Muscle of leg (tissue), 16 donors: ENCODE measurements at places on chromosomes 7 and 10. TPM values are rescaled to one million over a fixed set of nuclear protein-coding genes. Genes with fewer than 3 reads are reported as not detected.

The CNNM1 gene
- total RNA-seq: 0.04 TPM

DNA sequence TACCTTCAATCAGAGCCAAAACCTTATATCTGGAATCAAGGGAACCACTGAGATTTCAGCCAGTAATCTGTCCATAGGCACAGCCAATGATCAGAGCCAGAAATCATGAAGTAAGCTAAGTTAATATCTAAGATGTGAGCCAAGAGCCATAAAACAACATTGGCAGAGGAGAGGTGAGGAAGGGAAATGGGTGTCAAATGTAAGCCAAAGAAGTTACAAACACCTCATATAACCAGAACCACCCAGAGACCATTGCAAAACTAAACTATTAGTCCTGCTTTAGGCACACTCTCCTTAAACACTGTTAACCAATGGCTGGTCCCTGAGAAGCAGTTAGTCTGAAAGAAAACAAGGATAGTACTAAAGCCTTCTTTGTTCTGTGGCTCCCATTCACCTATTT is 173.1 kb downstream of the HPSE2 start:
- no peaks in the 10 kb centered on the region for H3K36me3 ChIP-seq
- no peaks in the 10 kb centered on the region for H3K27me3 ChIP-seq
- no peaks in the 10 kb centered on the region for H3K4me1 ChIP-seq
- no peak overlapping the region for H3K27ac ChIP-seq
- DNase-seq: no peak

DNA sequence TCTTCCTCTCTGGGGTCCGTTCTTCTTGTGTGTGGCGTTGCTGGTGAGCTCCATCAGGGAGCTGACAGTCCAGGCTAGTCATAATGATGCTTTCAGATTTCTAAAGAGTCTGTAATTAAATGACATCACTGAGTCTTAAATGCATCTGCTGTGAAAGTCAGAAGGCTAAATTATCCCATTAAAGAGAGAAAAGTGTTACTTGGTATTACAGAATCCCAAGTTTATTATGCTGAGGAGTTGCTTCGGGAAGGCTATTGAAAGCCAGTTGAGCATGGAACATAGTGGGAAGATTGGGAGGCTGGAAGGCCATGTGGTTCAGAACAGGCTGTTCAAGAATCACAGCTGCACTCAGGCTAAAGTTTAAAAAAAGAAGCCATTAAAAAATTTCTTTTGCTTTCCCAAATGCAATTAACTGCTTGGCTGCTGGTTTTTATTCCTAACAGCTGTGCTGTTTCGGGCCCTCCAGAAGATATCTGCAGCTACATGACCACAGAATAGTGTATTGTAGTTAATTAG is 342.6 kb upstream of the LRGUK start:
- peak overlapping the region; percentile 32 for H3K27ac ChIP-seq
- H3K27me3 ChIP-seq: no peaks in the 10 kb centered on the region
- DNase-seq: peak; percentile 76
- H3K4me3 ChIP-seq: no peak overlapping the region
- peaks cover 9% of the 10 kb centered on the region for H3K4me1 ChIP-seq

The TMEM168 gene
- total RNA-seq: 26.8 TPM

The ACSL5 gene
- total RNA-seq: 1.7 TPM

The C7orf57 gene
- 0.09 TPM for total RNA-seq

GRCh38 chr7:105157278-105157677 is 143.3 kb downstream of the KMT2E start:
- H3K4me3 ChIP-seq: no peak overlapping the region
- no peak overlapping the region for H3K27ac ChIP-seq
- H3K27me3 ChIP-seq: no peaks in the 10 kb centered on the region
- no peak for DNase-seq

DNA sequence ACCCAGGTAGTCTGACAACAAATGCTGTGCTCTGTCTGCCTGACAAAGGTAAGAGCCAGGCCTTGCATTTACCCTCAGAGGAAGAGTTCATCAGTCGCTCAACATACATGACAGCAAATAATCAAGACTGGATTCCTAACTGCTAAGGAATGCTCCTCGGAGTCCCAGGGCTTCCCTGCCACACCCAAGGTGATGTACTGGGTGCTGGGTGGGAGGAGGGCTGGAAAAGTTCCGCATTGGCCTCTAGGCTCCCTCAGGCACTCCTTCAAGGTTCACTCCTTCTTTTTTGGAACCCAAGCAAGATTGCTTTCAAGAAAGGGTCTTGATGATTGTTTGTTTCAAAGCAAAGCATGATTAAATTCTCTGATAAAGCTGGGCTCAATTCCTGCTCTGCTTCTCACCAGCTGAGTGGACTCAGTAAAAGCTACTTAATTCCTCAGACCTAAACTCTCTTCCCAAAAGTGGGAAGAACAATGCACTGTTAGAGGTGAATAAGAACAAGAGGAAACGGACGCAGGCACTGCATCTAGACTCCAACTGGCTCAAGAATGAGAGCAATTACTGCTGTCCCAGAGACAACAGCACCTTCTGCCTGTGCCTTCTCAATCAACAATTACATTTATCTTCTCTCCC is 173.5 kb downstream of the ELMO1 start:
- H3K27me3 ChIP-seq: no peaks in the 10 kb centered on the region
- no peaks in the 10 kb centered on the region for H3K36me3 ChIP-seq
- no peak overlapping the region for H3K27ac ChIP-seq
- DNase-seq: no peak

The TMEM184A gene
- total RNA-seq: 0.49 TPM

The DPY19L1 gene
- total RNA-seq: 22.5 TPM

GRCh38 chr7:25906003-25906402 is 246.0 kb upstream of the NFE2L3 start:
- no peaks in the 10 kb centered on the region for H3K36me3 ChIP-seq
- H3K27ac ChIP-seq: no peak overlapping the region
- no peaks in the 10 kb centered on the region for H3K4me1 ChIP-seq
- H3K4me3 ChIP-seq: no peak overlapping the region
- no peak for DNase-seq

- no peaks in the 10 kb centered on the region for H3K27me3 ChIP-seq
- H3K27ac ChIP-seq: peak overlapping the region; percentile 35
- H3K36me3 ChIP-seq: no peaks in the 10 kb centered on the region
- H3K4me3 ChIP-seq: no peak overlapping the region
- peaks cover 41% of the 10 kb centered on the region for H3K4me1 ChIP-seq
These were observed 67.3 kb upstream of the FAM20C start for GRCh38 chr7:125061-125475.

DNA sequence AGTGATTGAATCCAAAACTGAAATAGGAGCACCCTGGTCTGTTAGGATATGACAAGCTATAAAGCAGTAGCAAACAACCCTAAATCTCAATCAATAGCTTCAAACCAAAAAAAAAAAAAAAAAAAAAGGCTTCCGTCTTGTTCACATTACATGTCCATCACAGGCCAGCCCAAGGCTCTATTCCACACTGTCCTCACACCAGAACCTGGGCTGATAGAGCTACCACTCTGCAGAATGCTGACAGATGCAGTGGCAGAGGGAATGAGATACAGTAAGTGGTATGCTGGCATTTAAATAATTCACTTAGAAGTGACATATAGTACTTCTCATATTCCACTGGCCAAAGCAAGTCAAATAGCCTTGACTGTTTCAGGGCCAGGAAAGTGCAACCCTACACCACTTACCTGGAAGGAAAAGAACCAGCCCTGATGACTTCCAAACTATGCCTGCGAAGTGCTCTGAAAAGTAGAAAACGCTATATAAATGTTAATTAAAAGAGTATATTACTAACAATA is 5.8 kb downstream of the CDCA7L start:
- H3K27me3 ChIP-seq: no peaks in the 10 kb centered on the region
- DNase-seq: no peak
- no peak overlapping the region for H3K4me3 ChIP-seq
- no peaks in the 10 kb centered on the region for H3K36me3 ChIP-seq
- H3K4me1 ChIP-seq: peaks cover 4% of the 10 kb centered on the region
- H3K27ac ChIP-seq: no peak overlapping the region

- no peaks in the 10 kb centered on the region for H3K36me3 ChIP-seq
- H3K4me3 ChIP-seq: no peak overlapping the region
- peaks cover 5% of the 10 kb centered on the region for H3K27me3 ChIP-seq
- no peak for DNase-seq
- no peak overlapping the region for H3K27ac ChIP-seq
- H3K4me1 ChIP-seq: peaks cover 3% of the 10 kb centered on the region
These were observed 563.0 kb downstream of the TCERG1L start for GRCh38 chr10:130748409-130749057.

The DNAH11 gene
- total RNA-seq: 0.13 TPM

GRCh38 chr10:3978761-3979160 is 193.8 kb upstream of the KLF6 start:
- no peaks in the 10 kb centered on the region for H3K36me3 ChIP-seq
- no peak overlapping the region for H3K27ac ChIP-seq
- no peaks in the 10 kb centered on the region for H3K27me3 ChIP-seq
- DNase-seq: no peak
- peaks cover 7% of the 10 kb centered on the region for H3K4me1 ChIP-seq
- H3K4me3 ChIP-seq: no peak overlapping the region
